ENCODE measurements at places on chromosomes 6 and 20.

DNA sequence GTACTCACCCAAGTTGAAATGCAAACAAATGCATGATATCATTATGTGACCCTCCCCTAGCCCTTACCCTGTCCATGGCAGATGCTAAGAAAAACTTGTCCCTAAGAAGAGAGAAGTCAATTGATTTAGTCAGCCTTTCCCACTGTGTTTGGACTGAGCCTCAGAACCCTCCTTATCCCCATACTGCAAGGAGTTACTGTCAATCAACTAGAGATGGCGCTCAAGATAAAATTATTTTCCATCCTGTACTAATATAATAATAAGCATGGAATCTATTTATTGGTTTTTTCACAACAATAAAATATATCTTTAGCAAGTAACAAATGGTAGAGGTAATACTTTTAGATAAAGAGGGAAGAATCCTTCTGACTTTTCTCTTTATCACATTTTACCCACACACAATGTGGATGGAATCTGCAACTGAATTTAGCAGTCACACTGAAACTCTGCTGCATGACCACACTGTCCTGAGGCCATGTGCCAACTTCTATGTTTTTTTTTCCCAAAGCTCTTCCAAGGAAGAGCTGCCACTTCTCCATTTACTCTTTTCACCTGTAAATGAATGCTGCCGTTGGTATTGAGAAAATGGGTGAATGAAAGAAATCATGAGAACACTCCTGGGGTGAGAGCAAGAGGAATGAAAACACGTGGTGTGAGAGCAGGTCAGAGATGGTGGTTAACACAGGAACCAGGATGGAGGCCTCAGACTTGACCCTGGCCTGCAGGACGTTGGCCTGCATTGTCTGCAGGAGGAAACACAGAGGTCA, 10.5 kb downstream of the NT5E start:
- DNase-seq: peak; percentile 55

- peak; percentile 84 for DNase-seq
Measured at GRCh38 chr6:27138837-27139755, 108.4 kb upstream of the PRSS16 start.

- peak; percentile 90 for DNase-seq
Measured at GRCh38 chr6:2245103-2245876, at the start of gene GMDS. Gene GMDS (minus strand): TSS chr6:2245605.

GRCh38 chr6:53251033-53251672, 97.6 kb downstream of the ELOVL5 start:
- no peak for DNase-seq

GRCh38 chr20:59006864-59007664, at the start of gene CTSZ:
Gene CTSZ (minus strand): TSS chr20:59007254. CDS start chr20:59007128, 126 bp downstream.
- DNase-seq: no peak

DNA sequence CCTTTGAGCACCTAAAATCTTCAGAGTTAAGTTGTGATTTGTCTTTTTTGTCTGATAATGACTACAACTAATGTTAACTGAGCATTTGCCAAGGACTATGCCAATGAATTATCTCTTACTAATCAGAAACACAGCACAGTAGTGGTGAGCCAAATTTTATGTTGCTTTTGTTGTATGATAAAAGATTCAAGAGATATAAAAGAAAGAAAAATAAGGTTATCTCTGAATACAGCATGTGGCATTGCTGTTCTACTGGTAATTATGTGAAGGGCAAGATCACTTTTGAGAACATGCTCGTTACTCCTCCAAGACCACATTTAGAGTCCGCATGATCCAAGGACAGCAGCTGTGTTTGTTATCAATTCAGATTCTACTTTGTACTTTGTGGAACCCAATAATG, 133.4 kb upstream of the MYLIP start:
- DNase-seq: no peak

DNA sequence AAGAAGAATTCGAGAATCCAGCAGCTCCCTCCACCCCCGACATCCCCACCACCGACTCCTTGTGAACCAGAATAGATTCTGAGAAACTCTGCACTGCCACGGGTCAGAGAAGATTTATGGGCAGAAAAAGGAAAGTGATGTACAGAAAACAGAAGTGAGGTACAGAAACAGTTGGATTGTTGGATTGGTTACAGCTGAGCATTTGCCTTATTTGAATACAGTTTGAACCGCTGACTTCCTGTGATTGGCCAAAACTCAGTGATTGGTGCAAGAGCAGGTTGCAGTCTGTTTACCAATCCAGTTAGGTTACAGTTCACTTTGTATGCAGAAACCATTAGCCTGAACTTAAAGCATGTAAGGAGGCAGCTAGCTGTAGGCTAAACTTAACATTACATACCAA, 131.2 kb upstream of the HDDC2 start:
- DNase-seq: no peak

DNA sequence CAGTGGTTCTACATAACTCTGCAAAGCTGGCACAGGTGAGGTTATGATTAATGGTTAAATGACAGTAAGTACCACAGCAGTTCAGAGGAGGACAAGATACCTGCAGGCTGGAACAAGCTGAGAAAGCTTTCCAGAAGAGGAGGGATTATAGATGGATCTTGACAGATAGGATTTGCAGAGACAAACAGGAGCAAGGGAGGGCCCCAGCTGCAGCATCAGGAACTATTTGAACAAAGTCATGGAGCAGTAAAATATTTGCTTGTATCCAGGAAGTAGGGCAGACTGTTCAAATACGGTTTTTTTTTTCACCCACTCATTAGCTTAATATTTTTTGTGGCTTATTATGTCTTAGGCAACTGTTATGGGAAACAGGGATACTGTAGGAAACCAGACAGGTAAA, 144.4 kb upstream of the MAN1A1 start:
- no peak for DNase-seq

DNA sequence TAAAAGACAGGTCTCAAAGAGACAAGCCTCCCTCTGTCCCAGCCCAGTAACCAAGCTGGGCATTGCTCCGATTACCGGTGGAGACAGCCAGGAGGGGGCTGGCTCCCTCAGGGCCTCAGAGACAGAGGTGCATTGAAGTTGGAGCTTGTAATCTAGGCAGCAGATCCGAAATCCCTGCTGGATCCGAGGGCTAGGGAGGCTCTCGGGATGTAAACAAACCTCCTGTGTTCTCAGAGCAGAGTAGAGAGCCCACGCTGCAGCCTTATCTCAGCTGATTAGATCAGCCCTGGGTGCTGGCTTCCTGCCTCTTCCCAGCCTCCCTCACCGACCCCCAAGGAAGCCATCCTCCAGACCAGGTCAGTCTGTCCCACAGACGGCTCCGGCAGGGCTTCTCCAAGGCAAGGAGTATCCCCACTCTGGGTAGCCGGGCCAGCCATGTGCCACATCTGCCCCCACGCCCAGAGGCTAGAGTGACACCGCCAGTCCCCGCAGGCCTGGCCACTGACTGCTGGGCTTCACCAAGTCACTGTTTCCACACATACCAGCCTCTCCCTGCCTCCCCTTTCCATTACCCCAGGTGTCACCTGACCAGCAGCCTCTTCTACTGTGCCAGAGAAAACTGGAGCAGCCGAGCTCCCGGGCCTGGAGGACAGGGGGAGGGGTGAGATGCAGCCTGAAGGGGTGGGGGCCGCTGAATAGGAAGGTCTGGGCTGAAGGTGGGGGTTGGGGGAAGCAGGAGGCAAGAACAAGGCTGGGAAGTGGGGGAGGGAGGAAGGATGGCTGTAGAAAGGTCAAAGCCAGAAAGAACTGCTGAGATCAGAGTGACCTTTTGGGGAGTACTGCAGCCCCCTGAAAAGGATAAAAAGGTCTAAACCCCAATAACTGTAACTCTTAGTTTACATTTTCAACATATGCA, 6.0 kb downstream of the SDC4 start:
- DNase-seq: no peak

DNA sequence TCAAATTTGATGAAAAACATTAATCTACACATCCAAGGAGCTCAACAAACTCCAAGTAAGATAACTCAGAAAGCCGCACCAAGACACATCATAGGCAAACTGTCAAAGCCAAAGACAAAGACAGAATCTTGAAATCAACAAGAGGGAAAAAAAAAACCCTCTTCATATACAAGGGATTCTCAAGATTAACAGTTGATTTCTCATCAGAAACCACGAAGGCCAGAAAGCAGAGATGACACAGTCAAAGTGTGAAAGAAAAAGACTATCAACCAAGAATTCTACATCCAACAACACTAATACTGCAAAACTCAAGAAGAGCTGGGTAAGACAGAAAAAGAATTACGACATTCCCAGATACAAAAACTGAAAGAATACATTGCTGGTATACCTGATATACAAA, 73.8 kb downstream of the CDK19 start:
- DNase-seq: no peak

DNA sequence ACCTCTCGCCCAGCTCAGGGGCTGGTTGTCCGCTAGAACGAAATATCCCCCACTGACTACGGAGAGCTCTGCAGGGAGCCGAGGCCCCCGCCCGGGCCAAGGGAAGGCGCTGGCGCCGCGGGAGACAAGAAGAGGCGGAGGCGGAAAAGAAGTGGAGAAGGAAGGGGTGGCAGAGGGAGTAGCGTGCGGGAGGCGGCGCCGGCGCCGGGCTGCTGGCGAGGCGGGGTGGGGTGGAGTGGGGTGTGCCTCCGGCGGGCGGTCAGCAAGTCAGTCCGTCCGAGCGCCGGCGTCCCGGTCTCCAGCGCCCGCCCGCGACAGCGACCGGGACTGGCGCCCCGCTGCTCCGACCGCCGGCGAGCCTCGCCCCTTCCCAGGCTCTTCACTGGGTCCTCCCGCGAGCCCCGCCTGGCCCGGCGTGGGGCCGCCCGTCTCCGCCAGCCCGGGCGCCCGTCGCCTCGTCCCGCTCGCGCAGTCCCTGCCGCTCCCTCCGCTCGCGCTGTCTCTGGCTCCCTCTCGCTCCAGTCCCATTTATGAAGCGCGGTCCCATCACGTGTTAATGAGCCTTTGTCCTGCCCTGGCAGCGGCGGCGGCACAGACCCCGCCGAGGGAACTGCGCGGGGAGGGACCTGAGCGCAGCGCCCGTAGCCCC, at the start of gene CNR1:
CNR1 (minus strand) TSS at position 504 of the 649 bp plus-strand sequence. CDS start 21,073 bp downstream, outside the sequence.
- no peak for DNase-seq

- DNase-seq: no peak
Measured at GRCh38 chr20:63372971-63373885, 12.1 kb upstream of the CHRNA4 start.

DNA sequence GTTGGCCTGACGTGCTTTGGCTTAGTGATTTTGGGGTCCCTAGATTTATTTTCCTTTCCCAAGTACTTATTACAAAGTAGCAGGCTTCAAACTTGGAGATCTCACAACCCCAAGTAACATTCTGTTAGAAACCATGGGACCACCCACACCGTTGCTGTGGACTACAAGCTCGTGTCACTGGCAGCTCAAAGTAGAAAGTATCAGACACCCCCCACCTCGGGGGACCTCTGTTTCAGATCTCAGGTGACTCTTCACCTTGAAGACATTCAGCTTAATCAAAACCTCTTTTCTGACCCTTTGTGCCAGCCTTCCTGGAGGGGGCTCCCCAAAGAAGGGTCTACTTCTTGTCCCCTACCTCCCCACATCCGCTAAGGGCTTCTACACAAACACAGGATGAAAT, 15.7 kb upstream of the MYT1 start:
- DNase-seq: no peak

DNA sequence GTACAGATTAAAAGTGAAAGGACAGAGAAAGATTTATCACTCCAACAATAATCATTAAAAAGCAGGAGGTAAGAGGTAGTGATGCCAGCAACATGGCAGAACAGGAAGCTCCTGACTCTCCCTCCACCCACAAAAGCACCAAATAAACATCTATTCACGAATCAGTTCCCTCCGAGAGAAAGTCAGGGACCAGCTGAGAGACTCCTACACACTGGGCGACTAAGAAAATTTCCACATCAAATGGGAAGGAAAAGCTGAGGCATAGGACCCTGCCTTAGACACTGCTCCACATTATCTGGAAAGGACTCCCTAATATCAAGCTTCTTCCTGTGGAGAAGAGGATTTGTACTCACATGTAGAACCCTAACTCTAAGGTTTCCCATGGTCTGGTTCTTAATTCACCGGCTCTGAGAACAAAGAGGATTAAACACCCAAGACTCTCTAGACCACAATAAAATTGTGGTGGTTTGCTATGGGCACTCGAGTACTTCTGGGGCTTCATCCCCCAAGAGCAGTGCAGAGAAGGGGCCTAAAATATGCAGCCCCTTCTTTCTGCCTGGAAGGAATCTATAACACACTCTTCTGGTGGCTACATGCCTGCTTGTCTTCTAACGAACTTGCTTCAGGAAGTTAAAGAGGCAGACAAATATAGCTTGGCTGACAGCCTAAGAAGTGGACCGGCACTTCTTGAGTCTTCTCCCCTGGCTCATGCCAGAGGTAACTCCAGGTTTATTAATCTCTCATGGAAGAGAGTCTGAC, 29.4 kb upstream of the ASF1A start:
- peak; percentile 28 for DNase-seq

DNA sequence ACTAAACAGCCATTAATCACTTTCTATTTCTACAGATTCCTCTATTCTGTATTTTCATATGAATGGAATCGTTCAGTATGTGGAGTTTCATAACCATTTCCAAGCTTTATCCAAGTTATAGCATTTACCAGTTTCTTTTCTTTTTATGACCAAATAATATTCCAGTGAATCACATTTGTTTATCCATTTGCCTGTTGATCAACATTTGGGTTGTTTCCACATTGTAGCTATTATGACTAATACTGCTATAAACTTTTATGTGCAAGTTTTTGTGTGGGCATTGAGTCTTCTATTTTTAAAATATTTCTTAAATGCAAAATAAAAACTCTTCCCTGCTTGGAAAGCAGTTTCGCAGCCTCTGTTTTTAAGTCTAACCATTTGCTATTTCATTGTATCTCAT, 336.4 kb upstream of the OPRM1 start:
- no peak for DNase-seq

- no peak for DNase-seq
Measured at GRCh38 chr20:2729251-2729713, 36.7 kb downstream of the EBF4 start.

DNA sequence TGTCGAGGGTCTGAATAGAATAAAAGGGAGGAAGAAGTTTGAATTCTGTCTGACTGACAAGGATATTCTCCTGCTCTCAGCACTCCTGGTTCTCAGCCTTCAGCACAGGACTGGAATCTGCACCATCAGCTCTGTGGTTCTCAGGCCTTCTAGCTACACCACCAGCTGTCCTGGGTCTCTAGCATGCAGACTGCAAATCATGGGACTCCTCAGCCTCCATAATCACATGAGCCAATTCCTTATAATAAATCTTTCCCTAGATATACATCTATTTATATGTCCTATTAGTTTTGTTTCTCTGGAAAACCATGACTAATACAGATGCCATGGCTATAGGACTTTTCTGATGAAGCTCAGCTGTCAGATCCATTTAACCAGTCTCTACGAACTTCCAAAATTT, 132.8 kb upstream of the ECI2 start:
- DNase-seq: no peak

GRCh38 chr6:134880487-134881190, 69.3 kb downstream of the ALDH8A1 start:
- no peak for DNase-seq

- no peak for DNase-seq
Measured at GRCh38 chr6:36126553-36127458, 3.5 kb upstream of the MAPK13 start.

GRCh38 chr6:37100745-37101144, 69.2 kb upstream of the PIM1 start:
- DNase-seq: no peak
